Activated T-cell treated with anti-CD3 and anti-CD28 coated beads, Interleukin-2, amount 50 U/mL, for 48 hours (primary cell): ENCODE measurements at places on chromosomes 2 and 18.

DNA sequence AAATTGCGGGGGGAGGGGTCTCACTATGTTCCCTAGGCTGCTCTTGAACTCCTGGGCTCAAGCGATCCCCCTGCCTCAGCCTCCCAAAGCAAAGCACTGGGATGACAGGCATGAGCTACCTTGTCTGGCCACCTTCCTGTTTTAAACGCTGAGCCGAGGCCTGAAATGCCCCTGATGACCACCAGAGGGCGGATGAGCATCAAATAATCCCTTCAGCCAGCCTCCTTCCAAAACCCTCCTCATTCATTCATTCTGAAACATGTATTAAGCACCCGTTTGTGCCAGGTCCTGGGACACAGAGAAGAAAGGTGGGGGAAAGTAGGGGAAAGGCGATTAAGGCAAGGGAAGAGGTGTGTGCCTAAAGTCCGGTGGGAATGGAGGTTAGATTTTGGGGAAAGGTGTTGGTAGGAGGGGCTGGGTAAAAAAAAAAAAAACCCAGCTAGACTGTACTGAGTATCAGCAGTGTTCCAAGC lies 30.7 kb upstream of the PTMA start:
- DNase-seq = peak; percentile 94

GRCh38 chr2:144201126-144201525 lies 318.8 kb downstream of the ZEB2 start:
- peak; percentile 46 for DNase-seq

GRCh38 chr18:45935591-45936335 lies 31.4 kb downstream of the EPG5 start:
- DNase-seq = no peak

DNA sequence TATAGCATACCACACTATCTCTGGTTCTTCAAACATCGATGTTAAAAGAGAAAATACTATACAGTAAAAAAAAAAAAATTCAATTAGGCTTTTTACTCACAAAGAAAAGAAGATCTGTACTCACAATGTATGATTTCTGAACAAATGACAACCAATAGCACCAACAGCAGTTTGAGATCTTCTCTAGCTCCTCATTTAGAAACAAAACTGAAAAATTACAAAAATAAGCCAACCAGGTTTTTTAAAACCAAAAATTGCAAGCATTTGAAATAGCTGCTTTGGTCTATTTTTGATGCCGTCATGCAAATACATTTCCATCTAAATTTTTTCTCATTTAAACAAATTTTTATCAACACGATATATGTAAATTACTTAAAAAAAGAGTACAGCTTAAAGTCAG lies 34.3 kb upstream of the RALBP1 start:
- no peak for DNase-seq

DNA sequence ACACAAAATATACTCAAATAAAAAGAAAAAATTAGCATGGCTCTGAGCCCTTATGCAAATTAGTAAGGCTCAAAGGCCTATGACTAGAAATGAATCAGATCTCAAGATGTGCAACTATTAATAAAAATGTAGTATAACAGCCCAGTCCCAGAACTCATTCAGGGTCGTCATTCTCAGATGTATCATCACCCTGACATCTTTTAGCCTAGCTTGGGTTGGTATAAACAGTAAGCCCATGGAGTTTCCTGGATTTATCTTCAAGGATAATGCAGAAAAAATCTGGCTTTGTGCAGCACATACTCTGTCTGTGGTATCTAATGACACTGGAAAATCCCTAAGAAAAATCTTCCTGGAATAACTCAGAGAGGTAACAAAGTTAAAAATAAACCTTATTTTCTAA lies 239.3 kb downstream of the ZNF385B start:
- no peak for DNase-seq

- no peak for DNase-seq
Observed at GRCh38 chr2:66544258-66544657, 109.3 kb downstream of the MEIS1 start.

GRCh38 chr2:229920011-229920641 lies 1.7 kb downstream of the TRIP12 start:
- peak; percentile 44 for DNase-seq

- DNase-seq = no peak
Observed at GRCh38 chr2:183162362-183162761, 38.1 kb downstream of the NUP35 start.

- no peak for DNase-seq
Observed at GRCh38 chr2:1681017-1681318, 63.3 kb downstream of the PXDN start.

GRCh38 chr2:64112016-64112415 lies 32.2 kb downstream of the PELI1 start:
- DNase-seq = no peak

GRCh38 chr2:8693157-8693821 lies 11.4 kb downstream of the ID2 start:
- DNase-seq = peak; percentile 66

DNA sequence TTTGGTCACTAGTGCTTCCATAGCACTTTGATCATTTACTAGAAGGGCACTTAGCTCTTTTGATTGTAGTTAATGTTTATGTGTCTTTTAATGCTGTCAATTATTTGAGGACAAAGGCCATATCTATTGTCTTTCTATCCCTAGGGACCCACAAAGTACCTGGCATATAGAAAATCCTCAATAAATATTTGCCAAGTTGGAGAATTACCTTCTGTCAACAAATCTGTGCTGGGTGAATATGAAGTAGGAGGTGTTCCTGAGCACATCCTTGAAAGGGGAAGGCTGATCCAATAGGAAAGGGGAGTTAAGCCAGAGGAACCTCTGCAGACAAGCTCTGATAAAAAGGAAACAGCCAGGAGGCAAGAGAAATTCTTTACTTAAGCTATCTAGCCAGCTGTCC lies 8.2 kb downstream of the DPP4 start:
- DNase-seq = no peak

DNA sequence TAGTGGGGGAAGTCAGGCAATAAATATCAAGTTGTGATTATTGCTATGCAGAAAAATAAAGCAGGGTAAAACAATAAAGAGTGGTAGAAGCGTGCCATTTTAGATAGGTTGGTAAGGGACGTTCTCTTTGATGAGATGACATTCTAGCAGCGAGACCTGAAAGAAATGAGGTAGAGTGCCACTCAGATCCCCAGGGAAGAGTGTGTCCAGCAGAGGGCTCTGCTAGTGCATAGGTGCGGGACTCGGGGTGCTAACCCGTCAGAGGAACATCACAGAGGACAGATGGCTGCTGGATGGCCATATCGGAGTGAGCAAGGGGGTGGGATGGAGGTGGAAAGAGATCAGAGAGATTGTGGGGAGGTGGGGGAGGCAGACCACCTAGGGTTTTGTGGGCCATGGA lies 16.3 kb upstream of the GTF2A1L start:
- peak; percentile 22 for DNase-seq

DNA sequence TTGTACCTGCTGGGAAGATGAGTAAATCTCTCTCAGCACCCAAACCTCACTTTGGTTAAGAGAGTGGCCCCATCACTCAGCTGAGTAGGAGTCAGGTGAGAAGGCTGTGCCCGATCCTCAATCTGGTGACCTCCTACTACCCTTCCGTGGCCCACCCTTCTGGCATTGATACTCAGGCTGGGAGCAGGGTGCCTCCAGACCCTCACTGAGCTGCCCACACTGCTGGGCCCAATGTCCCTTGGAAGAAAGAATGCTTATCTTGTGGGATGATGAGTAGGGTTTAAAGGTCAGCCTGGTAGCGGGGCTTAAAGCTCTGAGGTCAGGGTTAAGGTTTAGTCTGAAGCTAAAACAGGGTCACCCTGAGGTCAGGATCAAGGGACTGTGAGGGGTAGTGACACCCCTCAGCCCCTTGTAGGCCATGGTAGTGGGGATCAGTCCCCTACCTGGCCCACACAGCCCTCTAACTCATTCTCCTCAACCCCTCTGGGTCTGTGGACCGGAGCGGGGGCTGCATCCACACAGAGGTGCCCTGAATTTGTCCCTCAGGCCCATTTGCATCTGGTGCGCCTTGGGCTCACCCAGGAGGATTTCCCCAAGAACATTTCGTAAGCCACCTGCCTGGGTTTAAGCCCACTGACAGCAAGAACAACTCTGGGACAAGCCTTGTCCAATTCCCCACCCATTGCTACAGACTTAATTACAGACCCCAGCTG lies 123.8 kb downstream of the CYP26B1 start:
- no peak for DNase-seq

DNA sequence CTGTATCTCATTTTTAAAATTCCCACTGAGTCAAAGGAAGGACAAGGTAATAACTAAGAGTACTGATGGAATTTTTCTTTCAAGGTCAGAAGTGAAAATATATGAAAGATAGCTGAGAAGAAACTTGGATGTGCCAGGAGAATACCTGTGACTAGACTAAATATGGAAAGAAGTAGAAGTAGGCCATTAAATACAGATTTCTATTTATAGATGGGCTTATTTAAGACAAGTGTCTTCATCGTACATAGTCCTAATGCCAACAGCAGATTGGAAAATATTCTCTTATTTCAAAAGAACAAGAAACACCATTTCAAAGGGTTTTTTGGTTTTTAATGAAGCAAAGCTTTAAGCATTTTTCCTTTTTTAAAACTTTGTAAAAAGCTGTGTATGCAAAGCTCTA lies 22.0 kb downstream of the UGP2 start:
- DNase-seq = no peak

- DNase-seq = no peak
Observed at GRCh38 chr2:139805441-139805840, 1025.3 kb upstream of the NXPH2 start.

DNA sequence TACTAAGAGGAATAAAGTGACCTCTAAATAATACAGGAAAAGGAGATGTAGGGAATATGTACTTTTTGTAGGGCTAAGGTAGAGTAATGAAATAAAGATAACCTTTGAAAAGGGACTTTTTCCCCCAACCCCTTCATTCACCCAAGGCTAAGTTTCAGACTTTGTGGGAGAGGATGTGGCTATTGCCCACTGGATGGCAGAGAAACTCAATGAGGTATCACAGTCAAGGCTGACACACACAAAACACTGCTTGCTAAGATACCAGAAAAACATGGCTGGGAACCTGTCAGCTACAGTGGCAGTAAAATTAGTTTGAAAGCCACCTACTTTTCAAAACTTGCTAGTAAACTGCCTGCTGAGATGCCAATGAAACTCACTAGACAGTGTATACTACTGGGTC lies 158.8 kb upstream of the WDSUB1 start:
- DNase-seq = no peak

DNA sequence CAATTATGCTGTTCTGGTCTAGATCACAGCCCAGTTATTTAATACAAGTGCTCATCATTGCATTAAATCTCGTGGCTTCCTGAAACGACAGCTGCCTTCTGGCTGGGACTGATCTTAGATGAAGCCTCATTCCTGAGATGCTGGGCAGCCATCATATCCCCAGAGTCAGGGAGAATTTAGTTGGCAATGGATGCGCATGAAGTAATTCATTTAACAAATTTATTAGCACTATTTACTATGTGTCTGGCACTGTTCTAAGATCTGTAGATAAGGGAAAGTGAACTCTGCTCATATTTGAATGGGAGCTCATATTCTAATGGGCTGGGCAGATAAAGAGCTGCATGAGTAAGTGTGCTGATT lies 244.7 kb downstream of the KCNS3 start:
- DNase-seq = no peak

GRCh38 chr2:109676346-109676902 lies 62.3 kb downstream of the SOWAHC start:
- DNase-seq = no peak

- DNase-seq = no peak
Observed at GRCh38 chr2:43472527-43473194, 123.2 kb downstream of the THADA start.

- no peak for DNase-seq
Observed at GRCh38 chr2:187617905-187618304, 63.7 kb upstream of the TFPI start.

- DNase-seq = no peak
Observed at GRCh38 chr2:239502430-239503186, 101.8 kb upstream of the HDAC4 start.

- peak; percentile 9 for DNase-seq
Observed at GRCh38 chr18:13370995-13371625, 152.6 kb downstream of the LDLRAD4 start.

DNA sequence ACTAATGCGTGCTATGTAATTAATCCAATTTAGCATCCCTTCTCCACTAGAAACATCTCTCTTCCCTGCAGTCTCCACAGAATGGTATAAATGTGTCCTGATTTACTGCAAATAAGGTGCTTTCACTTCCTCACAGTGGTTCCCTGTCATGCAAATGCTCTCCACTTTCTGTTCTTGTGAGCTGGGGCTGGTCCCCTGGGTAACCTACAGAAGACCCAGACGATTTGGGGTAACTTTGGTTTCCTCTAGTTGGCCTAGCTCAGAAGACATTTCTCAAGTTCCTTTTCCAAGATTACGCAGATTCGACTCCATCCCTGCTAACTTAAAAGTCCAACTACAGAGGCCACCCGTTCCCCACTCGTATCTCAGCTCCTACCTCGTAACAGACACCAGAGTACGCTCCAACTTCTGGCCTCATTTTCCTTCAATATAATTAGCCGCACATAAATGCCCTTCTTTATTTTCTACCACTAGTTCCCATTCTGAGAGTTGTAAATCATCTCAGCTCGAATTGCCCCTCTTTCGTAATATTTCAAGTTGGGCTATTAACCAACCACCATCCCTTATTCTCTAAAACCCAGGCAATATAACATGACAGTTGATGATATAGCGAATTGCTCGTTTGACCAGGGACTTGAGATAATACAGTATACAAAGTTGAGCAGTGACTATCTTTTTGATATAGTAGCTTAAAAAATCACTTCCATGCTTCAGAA lies 28.8 kb upstream of the NEDD4L start:
- DNase-seq = no peak

DNA sequence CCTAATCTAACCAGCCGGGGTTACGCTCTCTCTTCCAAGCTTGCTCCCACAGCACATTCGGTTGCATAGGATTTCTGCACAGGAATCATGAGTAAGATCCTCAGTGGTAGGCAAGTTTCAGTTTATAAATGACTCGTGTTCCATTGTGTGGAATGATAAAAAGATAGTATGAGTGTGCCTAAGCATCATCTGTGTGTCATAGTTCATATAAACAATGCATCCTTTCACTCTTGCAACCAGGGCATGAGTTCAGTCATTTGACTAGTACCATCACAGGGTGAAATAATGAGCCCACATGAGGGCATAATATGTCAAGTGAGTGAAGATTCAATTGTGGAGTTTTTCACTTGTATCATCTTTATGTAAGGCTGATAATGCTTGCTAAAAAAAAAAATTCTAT lies 417.1 kb upstream of the CDH2 start:
- no peak for DNase-seq

DNA sequence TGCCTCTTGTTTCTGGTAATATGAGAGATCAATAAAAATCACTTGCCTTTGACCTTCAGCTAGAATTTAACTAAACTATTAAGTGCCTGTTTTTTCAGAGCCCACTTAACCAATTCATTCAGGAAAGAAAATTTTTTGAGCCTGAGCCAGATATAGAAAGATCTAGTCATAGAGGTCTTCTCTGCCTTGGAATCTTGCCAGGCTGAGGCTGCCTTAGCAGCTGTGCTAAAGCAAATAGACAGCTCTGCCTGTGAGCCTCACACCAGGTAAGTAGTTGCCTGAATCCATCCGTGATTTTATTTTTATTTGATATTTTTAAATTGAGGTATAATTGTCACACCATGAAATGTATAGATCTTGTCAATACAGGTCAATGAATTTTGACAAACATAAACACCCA lies 27.4 kb downstream of the EVX2 start:
- DNase-seq = no peak

GRCh38 chr18:58596265-58596681 lies 32.6 kb downstream of the ALPK2 start:
- DNase-seq = no peak

GRCh38 chr2:77808599-77808998 lies 286.4 kb upstream of the LRRTM4 start:
- DNase-seq = no peak

GRCh38 chr18:48693625-48694262 lies 154.9 kb downstream of the CTIF start:
- no peak for DNase-seq

- DNase-seq = no peak
Observed at GRCh38 chr2:142435847-142436246, 305.0 kb upstream of the LRP1B start.
